ENCODE measurements at places on chromosomes 2 and 18.

- no peak for DNase-seq
These were observed 7.6 kb downstream of the STAMBP start for GRCh38 chr2:73836141-73836943.

- no peak for DNase-seq
These were observed 136.4 kb downstream of the HDAC4 start for GRCh38 chr2:239264492-239264837.

DNA sequence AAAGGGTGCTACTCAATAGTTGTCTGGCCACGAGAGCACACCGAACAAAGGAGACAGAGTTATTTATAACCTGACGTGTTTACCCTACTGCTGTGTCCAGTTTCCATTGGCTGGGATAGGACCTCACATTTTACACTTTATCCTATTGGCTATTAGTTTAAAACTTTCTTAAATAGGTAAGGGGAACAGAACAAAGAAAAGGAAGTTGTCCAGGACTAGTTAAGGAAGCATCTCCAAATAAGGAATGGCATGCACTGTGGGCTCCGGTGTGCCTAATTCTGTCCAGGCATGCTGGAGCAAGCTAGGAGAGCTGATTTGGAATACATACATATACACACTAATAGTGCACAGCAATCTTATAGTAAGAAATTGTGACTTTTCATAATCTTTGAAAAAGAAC is 72.2 kb downstream of the CAB39 start:
- DNase-seq = no peak

DNA sequence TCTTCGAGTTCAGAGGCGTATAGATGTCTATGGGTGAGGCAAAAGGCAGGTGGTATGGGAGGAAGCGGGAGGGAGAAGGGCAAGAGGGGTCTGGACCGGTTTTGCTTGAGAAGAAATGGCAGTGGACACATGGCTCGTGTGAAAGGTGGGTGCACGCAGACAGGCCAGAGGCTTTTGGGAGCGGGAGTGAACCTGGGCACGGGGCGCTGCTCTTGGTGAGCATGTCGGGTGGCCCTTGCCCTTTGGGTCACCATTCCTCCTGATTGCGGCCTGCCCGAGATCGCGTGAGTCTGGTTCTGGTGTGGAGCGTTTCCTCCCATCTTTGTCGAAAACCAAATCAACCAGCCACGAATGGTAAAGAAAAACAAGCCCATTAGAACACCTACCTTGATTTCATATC is 12.6 kb downstream of the LDLRAD4 start:
- DNase-seq = no peak

- DNase-seq = no peak
These were observed 87.3 kb downstream of the MARCO start for GRCh38 chr2:119029297-119029696.

DNA sequence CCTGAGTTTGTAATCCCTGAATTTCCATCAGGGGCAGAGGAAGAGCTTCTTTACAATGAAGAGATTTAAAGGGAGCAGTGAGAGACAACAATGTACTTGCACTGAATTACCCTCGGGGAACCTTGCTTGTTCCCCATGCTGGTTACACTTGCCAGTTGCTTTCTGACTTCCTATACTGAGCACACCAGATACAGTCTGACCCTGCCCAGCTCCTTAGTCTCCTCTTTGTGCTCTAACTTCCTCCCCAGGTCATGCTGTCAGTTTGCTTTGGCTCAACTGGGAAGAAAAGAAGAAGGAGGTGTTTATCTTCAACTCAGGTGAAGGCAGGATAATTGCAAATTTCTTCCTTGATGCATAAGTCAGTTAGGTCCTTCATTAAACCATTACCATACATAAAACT is 658.4 kb downstream of the NYAP2 start:
- no peak for DNase-seq

- no peak for DNase-seq
These were observed 53.9 kb upstream of the NRP2 start for GRCh38 chr2:205628422-205628821.

GRCh38 chr2:10157293-10157692 is 34.8 kb downstream of the RRM2 start:
- no peak for DNase-seq

DNA sequence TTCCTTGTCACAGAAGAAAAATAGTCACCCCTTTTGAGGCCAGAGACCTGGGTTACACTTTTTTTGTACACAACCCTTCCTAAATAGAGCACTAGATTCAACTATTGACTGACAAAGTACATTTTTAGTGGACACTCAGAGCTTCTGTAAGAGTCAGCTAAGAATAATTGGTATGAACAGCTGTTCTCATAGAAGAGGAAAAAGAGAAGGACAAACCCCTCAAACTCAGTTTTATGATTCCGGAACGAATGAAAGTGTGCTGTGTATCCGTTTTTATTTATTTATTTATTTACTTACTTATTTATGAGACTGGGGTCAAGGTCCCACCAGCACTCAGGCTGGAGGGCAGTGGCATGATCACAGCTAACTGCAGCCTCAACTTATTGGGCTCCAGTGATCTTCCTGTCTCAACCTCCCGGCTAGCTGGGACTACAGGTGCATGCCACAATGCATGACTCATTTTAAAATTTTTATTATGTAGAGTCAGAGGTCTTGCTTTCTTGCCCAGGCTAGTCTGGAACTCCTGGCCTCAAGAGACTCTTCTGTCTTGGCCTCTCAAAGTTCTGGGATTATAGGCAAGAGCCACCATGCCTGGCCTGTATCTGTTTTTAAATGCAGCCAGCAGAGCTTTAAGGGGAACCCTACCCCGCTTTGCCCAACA is 36.0 kb upstream of the FZD5 start:
- no peak for DNase-seq

DNA sequence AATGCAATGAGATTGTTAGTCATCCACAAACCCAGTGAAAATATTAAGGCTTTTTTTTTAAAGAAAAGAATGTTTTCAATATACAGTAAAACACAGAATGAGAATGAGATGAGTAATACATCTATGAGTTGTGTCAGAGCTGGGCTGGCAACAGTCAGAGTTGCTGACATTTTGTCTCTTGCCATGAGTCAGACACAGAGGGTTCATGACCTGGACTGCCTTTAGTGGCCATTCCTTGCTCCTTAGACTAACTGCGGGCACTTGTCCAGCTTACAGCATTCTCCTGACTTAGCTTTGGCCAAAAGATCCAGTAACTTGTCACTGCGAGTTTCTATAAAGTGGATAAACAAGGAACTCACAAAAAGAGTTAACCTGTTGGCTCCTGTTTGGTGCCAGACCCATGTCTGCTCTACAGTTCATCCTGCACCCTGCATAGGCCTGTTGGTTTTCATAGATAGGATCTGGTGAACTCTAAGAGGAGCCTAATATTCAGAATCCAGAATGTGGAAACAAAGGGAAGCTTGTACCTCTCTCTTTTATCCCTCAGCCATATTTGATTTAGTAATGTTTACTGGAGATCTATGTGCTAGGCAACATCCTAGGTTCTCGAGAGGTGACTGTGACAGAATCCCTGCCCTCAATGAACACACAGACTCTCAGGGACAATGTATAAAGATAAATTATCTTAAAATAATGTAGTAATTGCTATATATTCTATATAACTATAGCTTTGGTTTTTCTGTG is 391.5 kb upstream of the VWC2L start:
- DNase-seq = no peak

DNA sequence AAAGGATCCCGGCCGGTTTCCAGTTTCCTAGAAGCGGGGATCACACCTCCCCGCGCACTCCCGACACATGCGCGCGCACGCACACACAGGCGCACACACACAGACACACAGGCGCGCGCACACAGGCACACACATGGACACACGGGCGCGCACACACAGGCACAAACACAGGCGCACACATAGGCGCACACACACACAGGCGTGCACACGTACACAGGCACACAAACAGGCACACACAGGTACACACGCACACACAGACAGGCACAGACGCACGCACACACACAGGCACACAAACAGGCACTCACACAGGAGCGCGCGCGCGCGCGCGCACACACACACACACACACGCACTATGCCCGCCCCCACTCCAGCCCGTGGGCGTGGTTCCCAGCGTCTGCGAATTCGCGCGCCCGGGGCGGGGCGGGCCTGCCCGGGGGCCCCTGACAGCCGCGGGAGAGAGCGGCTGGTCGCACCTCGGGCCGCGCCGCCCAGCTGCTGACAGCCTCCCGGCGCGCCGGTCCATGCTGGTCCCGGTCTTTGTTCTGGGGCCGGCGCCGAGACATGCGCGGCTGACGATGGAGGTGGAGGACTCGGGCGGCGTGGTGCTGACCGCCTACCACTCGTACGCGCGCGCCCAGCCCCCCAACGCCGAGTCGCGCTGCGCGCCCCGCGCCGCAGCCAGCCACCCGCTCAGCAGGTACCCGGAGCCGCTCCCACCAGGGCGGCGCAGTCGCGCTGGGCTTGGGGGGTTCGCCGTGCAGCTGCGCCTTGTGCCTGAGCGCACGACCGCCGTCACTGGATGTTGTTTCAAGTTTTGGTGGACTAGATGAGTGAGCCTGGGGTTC is at the start of gene ARHGAP28:
Gene ARHGAP28 (plus strand): TSS at position 470 of the 845 bp plus-strand sequence. CDS start 106 bp downstream, at position 576.
- peak; percentile 96 for DNase-seq

GRCh38 chr2:220601674-220602073 is 970.4 kb downstream of the EPHA4 start:
- DNase-seq = no peak

DNA sequence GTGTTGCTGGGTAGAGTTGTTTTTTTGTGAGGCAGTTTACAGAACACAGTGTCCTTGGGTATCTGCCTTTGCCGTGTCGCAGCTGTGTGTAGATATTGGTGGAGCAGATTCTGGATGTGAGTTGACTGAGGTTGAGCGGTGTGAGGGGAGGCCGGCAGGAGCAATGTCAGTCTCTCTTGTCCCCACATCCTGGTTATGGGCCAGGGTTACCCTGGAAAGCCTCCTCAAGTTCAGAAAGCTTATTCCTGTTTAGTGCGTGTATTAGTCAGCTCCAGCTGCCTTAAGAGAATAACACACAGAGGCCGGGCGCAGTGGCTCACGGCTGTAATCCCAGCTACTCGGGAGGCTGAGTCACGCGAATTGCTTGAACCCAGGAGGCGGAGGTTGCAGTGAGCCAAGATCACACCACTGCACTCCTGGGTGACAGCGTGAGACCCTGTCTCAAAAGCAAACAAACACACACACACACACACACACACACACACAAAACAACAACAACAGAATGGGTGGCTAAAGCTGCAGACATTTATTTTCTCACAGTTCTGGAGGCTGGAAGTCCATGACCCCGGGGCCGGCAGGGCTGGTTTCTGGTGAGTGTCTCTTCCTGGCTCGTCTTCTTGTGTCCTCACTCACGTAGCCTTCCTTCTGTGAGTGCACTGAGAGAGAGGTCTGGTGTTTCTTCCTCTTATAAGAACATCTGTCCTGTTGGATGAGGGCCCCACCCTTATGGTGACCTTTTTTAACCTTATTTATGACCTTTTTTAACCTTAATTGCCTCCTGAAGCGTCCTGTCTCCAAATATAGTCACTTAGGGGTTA is 5.1 kb downstream of the NCK2 start:
- no peak for DNase-seq

GRCh38 chr2:15050483-15050882 is 418.0 kb downstream of the LRATD1 start:
- DNase-seq = no peak

DNA sequence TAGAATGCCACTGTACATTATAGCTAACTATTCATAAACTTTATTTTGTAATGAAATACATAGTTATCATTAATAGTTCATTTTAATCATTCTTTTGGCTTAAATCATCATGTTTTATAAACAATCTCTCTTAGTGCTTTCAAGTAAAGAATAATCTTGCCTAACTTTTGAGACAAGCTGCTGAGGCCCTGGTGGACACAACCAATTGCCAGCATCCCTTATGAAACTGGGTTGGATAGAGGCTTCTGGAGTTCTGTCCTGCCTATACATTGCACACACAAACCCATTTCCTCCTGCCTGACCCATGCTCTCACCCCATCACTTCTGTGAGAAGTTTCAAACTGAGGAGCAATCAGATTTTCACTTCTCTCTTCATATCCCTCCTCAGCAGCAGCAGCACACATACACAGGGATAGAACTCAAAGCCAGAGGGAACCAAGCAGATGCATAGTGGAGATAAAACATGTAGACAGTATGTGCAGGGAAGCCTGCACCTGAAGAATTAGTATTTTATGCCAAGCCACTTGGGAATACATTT is 450.0 kb upstream of the SLC14A2 start:
- no peak for DNase-seq

GRCh38 chr2:96826546-96827278 is 10.6 kb downstream of the CNNM3 start:
- DNase-seq = no peak
